ENCODE measurements at places on chromosomes 7 and 10. TPM values are rescaled to one million over a fixed set of nuclear protein-coding genes. Genes with fewer than 3 reads are reported as not detected.
A peak's percentile ranks its signal among the peaks of the same experiment; 100 is the strongest.

DNA sequence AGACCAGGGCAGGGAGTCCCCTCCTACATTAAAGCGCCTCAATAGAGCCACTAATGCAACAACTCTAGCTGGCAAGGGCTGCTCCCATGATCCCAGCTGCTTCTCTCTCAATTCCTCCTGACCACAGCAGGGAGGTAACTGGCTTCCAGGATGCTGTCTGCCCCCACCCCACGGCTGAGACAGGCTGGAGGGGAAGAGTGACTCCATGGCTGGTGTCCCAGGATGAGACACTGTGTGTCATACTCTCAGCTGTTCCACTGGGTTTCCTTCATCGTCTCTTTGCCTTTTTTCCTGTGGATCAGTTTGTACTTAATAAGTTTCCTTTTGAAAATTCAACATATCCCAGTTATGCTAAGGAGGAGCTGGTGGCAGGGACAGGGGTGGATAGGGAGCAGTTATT lies 27.7 kb upstream of the MYH16 start:
- no peak overlapping the region for H3K4me3 ChIP-seq
- H3K27me3 ChIP-seq: no peaks in the 10 kb centered on the region
- H3K4me1 ChIP-seq: no peaks in the 10 kb centered on the region
- H3K27ac ChIP-seq: no peak overlapping the region
- H3K36me3 ChIP-seq: no peaks in the 10 kb centered on the region
- DNase-seq: no peak

GRCh38 chr7:116180302-116180701 lies 30.0 kb upstream of the TES start:
- H3K27ac ChIP-seq: no peak overlapping the region
- H3K36me3 ChIP-seq: no peaks in the 10 kb centered on the region
- H3K27me3 ChIP-seq: no peaks in the 10 kb centered on the region

DNA sequence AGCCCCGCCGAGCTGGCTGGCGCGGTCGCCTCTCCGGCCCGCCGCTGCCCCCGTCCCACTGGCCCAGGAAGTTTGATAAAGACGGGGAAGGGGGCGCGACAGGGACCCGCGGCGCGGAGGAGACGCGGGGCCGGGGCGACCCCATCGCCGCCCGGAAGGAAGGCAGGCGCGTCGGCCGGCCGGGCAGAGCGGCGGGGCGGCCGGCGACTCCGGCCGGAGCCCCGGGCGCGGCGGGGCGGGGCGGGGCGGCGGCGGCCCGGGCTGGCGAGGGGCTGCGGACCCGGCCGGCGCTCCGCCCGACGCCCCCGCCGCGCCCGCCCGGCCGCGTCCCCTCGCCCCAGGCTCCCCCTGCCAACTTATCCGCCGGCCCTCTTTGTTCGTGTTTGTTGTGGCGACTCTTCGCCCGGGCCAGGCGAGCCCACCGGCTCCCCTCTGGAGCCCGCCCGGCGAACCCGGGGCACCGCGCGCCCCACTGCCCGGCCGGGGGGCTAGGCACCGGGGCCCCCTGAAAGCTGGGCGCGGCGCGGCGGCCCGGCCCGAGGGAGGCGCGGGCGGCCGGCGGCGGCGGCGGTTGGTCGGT lies 571 bp downstream of the KDM7A start:
- no peaks in the 10 kb centered on the region for H3K4me1 ChIP-seq
- H3K4me3 ChIP-seq: peak overlapping the region; percentile 68
- no peaks in the 10 kb centered on the region for H3K36me3 ChIP-seq
- H3K27me3 ChIP-seq: no peaks in the 10 kb centered on the region
- H3K27ac ChIP-seq: peak overlapping the region; percentile 98

EIF3A gene
- total RNA-seq: 71.8 TPM

All from uterus (tissue), 4 donors.